SIG-M5 (cell line): ENCODE measurements at places on chromosomes 1 and 21.

GRCh38 chr21:42164064-42164789 lies 54.7 kb upstream of the ABCG1 start:
- DNase-seq = no peak

- DNase-seq = no peak
Measured at GRCh38 chr1:160046494-160047110, 14.8 kb upstream of the PIGM start.

DNA sequence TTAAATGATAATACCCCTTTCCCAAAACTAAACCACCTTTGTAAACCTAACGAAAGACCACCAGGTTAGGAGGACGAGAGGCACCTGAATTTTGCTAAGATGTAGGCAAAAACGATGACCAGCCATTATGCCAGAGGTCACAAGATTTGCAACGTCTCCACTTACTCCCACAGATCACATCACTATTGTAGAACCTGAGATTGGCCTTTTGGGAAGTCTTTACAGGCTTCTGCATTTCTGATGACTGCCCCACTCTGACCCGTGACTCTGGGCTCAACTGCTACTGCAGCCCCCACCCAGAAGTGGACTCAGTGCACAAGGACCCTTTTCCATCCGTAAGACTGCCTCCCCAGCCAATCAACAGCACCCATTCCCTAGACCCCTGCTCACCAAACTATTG lies 36.4 kb upstream of the COL6A2 start:
- no peak for DNase-seq

DNA sequence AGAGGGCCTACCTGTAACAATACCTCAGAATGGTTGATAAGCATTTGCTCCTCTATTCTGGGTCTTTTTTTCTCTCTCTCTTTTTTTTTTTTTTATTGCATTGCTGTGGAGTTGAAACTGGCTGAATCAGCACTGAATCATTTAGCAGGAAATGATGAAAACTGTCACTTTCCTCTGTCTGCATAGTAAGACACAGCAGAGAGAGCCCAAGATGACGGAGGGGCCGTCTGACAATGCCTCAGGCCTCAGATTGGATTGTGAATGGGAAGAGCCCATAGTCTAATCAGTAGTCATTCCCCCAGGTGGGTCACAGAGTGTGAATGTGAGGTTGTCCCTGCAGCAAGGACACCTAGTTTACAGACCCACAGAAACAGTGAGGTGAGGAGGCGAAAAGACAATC lies 193.2 kb upstream of the PLXNA2 start:
- no peak for DNase-seq

DNA sequence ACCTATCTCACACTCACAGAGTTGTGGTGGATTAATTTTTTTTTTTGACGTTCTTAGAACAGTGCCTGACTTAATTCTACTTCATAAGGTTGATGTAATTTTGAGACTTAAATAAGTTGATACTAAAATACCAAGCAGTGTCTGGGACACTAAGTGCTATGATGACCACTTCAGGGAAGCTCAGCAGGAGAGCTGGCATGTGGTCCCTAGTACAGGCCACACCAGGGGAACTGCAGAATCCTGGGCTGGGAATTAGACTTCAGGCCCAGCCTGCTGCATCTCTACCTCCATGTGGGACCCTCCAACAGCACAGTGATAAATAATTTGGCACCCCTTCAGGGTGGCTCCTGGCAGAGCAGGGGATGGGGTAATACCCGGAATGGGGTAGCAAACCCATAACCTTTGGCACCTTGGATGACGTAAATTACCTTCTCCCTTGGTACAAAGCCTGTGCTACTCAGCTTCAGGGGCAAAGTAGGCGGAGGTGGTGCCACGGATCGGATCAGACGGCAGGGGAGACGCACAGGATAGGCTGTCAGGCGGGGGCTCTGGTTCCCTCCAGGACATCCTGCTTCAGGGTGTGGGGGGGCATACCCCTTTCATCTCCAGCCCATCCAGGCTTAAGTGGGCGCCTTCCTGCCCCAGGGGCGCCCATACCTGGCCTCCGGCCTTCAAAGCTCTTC lies 4.8 kb downstream of the MFSD2A start:
- no peak for DNase-seq

- DNase-seq = no peak
Measured at GRCh38 chr1:210685295-210685650, 356.6 kb downstream of the HHAT start.

DNA sequence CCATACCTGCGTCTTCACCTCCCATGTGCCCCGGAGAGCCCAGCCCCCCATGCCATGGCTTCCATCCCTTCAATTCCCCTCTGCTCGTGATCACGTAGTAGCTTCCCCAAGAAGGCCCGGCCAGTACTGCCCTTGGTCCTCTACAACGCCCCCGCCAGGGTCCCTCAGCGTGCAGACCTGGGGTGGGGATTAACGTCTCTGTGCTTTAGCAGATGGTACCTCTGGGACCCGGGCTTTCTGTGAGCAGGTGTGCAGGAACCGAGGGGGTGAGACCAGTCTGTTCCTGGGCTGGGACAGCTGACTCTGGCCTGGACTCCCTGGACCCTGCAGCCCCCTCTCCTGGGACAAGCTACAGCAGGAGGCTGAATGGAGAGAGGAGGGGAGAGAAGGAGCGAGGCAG lies 1.2 kb downstream of the PLCH2 start:
- DNase-seq = no peak

GRCh38 chr1:9186082-9186859 lies 48.3 kb upstream of the H6PD start:
- no peak for DNase-seq

GRCh38 chr1:165501970-165502348 lies 41.8 kb upstream of the LRRC52 start:
- no peak for DNase-seq

DNA sequence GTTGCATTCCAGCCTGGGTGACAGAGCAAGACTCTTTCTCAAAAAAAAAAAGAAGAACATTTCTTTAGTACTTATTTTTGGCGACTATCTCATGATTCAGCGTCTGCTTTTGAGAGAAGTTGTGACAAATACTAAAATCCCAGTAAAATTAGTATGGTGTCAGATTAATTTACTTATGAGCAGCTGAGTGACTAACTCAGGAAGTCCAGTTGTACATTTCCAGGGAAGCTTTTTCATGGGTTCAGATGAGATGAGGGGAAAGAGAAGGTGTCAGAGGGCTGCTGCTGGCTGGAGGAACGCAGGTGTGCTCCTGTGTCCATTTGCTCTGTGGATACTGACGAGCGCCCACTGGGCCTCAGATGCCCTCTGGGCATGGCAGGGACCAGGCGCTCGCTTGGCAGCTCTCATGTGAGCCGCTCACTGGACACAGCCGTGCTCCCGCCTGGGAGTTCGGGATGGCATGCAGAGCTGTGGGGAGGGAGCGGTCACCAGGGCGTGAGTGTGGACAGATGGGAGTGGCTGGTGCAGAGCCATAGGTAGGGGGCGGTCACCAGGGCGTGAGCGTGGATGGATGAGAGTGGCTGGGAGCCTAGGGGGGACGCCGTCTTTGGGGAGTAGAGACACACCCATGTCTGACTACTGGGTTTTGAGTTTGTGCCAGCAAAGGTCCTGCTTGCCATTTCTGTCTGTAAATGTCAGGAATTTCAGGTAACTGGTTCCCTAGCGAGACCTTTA lies 55.0 kb downstream of the ADARB1 start:
- DNase-seq = no peak

DNA sequence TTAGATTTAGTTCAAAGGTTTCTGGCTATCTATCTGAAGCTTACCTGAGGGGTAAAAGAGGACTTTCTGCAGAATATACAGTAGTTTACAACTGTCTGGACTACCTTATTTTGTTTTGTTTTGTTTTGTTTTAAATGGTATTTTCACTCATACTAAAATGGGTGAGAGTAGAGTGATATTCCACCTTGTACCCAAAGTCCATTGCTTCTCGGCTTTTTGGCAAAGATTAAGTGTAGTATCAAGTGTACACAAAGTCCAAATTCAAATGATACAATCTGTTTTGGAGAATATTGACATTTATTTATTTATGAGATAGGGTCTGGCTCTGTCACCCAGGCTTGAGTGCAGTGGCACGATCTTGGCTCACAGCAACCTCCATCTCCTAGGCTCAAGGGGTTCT lies 11.7 kb upstream of the SMG7 start:
- no peak for DNase-seq

DNA sequence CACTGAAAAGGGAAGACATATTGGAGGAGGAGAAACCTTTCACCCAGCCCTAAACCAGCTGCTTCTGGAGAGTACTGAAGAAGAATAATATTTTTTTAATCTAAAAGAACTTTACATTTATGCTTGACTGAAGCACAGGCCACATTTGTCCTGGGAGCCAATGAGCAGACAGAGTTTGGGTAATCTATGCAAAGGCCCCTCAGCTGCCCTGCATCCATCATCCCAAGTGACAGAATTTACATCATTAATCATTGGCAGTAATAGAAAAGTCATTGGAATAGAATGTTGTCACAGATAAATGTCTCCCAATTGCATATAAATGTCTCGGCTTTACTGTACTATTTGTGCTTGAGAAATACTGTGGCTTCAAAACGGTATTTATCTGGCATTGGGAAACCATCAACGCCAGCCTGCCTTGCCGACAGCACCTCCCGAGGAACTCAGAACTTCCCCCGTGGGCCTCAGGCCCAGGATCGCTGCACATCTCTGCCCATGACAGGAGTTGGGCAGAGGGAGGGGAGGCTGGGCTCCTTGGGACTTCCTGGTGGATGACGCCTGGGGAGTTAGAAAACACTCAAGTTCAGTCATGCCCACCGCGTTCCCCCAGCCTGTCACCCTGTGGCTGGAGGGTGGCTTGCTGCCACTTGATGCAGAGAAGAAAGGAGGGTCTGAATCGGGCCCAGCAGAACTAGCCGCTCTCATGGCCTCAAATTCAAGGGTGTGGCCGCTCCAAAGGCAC lies 133.1 kb downstream of the CAMTA1 start:
- no peak for DNase-seq

DNA sequence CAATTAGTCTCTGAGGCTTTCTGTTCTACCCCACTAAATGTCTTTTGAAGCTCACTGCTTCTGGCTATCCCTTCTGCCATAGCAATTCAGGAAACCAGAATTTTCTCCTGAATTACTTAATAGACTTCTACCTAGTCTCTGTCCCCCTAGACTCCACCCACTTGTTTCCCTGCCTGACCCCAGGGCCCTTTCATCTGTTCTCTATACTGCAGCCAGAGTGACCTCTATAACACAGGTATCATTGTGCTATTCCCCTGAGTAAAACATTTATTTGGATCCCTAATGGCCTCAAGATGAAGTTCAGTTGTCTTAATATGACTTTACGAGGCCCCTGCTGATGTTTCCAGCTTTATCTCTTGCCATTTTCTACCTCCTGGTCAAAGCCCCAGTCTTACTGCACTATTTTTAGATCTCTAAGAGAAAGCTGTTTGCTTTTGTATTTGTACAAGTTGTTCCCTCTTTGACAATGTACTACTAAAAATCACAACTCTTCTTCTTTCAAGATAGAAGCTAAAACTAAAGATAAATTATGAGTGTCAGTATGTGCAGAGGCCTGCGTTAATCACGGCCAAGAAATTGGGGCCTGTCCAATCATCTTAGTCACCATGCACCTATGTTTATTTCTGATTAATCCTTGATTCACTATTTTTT lies 54.5 kb downstream of the ATP1B1 start:
- DNase-seq = no peak

DNA sequence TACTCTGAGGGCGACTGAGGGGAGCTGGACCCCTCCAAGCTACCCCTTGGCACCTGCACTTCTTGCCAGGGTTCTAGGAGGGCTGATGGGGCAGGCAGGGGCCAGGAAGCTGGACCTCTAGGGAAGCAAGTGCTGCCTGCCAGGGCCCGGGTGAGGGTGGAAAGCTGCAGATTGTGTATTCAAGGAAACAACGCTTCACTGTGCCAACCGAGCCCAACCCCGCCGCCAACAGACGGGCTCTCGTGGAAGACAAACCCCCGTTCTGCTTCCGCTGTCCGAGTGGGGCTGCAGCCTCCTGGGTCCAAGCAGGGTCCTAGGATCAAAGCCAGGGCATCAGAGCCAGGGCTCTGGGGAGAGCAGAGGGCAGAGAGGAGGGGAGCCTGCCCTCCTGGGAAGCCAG lies 3.2 kb downstream of the EFHD2 start:
- no peak for DNase-seq

- no peak for DNase-seq
Measured at GRCh38 chr1:3651930-3652547, at the start of gene TP73. TSS of gene TP73 (plus strand) at chr1:3652516. CDS start at chr1:3682366, 29,850 bp downstream.

GRCh38 chr1:3425486-3426215 lies 28.8 kb upstream of the ARHGEF16 start:
- DNase-seq = no peak

DNA sequence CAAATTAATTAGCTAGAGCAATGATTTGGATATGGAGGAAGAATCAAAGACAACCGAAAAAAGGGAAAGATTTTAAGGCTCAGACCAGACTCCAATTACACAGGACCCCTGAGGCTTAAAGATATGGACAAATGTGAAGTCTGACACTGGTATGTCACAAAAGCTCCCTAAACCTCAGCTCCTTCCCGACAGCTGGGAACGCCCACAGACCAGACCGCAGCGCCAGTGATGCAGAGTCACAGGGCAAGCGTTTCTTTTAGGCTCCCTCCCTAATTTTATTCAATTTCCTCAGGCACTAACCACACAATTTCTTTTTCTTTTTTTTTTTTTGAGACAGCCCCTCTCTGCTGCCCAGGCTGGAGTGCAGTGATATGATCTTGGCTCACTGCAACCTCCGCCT lies 40.2 kb downstream of the NID1 start:
- DNase-seq = no peak

GRCh38 chr1:29644812-29645211 lies 408.5 kb downstream of the PTPRU start:
- no peak for DNase-seq

DNA sequence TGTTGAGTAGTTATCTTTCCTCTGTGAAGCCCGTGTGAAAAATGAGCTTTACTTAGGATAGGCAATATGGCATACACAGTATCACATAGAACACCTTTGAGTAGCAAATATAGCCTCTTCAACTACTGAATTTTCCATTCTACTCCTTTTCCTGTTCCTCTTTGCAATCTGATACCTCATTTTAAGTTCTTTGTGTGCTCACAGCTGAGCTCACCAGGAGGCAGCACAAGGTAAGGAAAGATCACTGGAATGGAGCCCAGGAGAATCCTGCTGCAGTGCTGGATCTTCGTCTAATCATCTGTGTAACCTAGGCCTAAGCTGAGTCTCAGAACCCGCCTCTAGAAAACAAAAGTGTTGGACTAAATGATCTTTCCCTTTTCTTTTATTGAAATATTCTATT lies 171.0 kb downstream of the LRRC40 start:
- DNase-seq = no peak

GRCh38 chr1:184854036-184854435 lies 99.4 kb upstream of the EDEM3 start:
- no peak for DNase-seq

- DNase-seq = no peak
Measured at GRCh38 chr1:32307324-32307723, 15.4 kb downstream of the HDAC1 start.

- DNase-seq = no peak
Measured at GRCh38 chr1:59475737-59476136, 178.8 kb downstream of the FGGY start.

DNA sequence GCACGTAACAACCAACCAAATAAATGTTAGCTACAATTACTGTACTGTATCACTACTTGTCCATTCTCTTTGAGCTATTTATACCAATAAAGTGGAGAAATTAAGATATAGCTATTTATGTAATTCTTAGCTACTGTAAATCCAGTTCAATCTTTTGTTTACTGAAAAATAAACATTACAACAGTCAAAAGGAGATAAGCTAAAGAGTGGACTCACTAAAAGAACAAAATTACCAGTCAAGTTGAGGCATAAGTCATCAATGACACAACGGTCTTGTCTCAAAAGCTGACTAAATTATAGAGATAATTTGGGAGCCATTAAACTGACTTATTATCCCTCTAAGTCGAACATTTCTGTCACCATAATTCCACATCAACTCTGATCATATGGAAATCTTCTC lies 22.5 kb downstream of the TGFBR3 start:
- DNase-seq = no peak
